ENCODE measurements at places on chromosomes 6 and 20.

- no peak for DNase-seq
These were observed 3.7 kb upstream of the FAXC start for GRCh38 chr6:99353126-99353525.

GRCh38 chr20:63215101-63216040 lies 560 bp downstream of the YTHDF1 start:
- peak; percentile 16 for DNase-seq

- DNase-seq: no peak
These were observed 8.9 kb downstream of the ITPR3 start for GRCh38 chr6:33630014-33630413.

DNA sequence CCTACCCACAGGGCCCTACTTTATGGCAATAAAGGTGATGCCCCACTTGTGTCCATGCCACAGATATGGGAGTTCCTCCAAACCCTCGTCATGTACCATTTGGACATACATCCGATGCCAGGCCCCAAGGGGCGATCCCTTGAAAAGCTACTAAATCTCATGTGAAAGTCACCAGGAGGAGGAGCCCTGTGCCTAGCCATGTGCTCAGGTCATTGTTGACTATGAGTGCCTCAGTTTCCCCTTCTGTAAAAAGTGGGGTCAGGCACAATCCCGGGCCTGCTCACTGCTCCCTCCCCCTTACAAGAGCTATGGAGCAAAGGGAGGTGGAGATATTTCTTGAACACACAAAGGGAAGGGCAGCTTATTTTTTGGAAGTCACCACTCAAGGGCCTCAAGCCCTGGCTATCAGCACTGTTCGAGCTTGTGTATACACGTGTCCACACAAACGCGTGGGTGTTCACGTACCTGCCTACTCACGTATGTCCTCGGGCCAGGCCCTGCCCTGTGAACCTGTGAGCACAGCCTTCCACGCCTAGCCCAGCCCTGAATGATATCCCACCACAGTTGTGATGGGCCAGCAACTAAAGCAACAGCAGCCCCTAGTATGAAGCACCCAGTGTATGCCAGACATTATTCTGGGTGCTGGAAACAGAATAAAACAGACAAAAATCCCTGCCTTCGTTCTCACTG lies 1.9 kb downstream of the ACTL10 start:
- DNase-seq: no peak

GRCh38 chr6:145028144-145028818 lies 707.0 kb downstream of the EPM2A start:
- peak; percentile 47 for DNase-seq

GRCh38 chr6:116229287-116229913 lies 24.5 kb downstream of the TSPYL4 start:
- DNase-seq: peak; percentile 9

DNA sequence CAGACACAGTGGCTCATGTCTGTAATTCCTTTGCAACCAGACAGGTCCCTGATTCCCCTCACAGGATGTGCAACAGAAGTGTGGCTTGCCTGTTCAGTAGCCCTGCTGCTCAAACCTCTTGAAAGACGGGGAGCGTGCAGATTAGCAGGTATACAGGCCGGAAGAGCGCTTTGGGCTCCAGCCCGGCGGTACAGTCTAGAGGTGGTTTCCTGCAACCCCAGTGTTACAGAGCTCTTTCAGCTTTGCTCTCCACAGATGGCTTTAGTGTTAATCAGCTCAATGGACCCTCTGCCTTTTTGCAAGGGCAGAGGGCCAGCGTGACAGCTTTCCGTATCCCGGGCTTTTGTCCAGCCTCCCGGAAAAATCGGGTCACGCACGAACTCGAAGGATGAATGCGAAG lies 67.2 kb upstream of the TNFRSF21 start:
- no peak for DNase-seq

- DNase-seq: no peak
These were observed 6.7 kb downstream of the APMAP start for GRCh38 chr20:24985802-24986201.

- DNase-seq: peak; percentile 11
These were observed 82.1 kb downstream of the PTPRA start for GRCh38 chr20:2955257-2955970.

GRCh38 chr20:56953048-56953586 lies 313.3 kb downstream of the BMP7 start:
- no peak for DNase-seq

DNA sequence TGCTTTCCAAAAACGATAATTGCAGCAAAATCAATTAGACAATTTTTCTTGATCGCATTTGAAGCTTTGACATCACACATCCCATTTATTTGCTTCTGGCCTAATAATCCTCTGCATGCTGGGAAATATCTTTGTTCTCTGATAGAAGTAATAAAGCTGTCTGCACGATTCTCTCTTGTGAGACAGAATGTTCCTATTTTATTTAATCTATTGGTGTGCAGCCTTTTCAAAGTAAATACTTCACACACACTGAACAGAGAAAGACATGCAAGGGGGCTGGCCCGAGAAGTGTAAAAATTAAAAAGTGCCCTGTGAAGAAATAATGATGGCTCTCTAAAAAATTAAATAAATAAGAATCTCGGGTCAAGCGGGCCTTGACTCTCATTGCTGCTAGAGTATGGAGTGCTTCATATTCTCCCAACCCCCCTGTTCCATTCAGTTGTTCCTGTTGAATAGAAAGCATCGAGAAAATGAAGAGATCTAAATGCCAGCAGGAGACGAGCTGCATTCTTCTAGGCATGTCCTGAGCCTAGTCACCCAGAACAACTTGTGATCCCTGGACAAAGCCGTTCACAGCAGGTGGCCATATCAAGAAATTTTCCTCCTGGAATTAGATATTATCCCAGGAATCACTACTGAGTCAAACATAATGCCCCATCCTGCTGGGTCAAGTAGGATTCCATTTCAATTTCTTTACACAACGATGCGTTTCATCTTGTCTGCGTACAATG lies 625.9 kb upstream of the EPHA7 start:
- DNase-seq: no peak

GRCh38 chr6:79586548-79586947 lies 44.6 kb upstream of the SH3BGRL2 start:
- peak; percentile 2 for DNase-seq

DNA sequence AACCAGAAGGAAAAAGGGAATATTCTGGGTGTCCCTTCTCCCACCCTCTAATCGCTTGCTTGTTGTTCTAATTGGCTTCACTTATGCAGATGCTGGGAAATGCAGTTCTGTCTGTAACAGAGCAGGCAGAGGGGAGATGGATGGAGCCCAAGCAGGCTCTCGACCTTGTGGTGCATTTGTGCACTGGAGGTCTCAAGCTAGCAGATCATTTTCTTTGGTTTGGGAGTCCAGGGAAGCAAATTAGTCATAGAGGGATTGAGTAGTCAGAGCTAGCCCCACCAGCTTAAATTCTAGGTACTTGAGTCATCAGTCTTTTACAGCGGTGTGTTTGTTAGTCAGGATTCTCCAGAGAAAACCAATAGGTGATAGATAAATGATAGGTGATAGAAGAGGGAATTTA lies 234.7 kb upstream of the ECI2 start:
- DNase-seq: no peak

GRCh38 chr6:2467929-2468600 lies 222.7 kb upstream of the GMDS start:
- no peak for DNase-seq

- DNase-seq: no peak
These were observed 57.8 kb upstream of the ZFAND3 start for GRCh38 chr6:37761554-37762271.

GRCh38 chr6:25302677-25303128 lies 23.5 kb downstream of the CARMIL1 start:
- DNase-seq: peak; percentile 35

- DNase-seq: no peak
These were observed 54.2 kb downstream of the CNR1 start for GRCh38 chr6:88111991-88112390.

GRCh38 chr20:3248167-3248992 lies 9.4 kb upstream of the SLC4A11 start:
- DNase-seq: no peak

GRCh38 chr20:10522328-10522727 lies 87.2 kb downstream of the SLX4IP start:
- DNase-seq: no peak

GRCh38 chr6:134684423-134684795 lies 265.5 kb downstream of the ALDH8A1 start:
- peak; percentile 35 for DNase-seq

DNA sequence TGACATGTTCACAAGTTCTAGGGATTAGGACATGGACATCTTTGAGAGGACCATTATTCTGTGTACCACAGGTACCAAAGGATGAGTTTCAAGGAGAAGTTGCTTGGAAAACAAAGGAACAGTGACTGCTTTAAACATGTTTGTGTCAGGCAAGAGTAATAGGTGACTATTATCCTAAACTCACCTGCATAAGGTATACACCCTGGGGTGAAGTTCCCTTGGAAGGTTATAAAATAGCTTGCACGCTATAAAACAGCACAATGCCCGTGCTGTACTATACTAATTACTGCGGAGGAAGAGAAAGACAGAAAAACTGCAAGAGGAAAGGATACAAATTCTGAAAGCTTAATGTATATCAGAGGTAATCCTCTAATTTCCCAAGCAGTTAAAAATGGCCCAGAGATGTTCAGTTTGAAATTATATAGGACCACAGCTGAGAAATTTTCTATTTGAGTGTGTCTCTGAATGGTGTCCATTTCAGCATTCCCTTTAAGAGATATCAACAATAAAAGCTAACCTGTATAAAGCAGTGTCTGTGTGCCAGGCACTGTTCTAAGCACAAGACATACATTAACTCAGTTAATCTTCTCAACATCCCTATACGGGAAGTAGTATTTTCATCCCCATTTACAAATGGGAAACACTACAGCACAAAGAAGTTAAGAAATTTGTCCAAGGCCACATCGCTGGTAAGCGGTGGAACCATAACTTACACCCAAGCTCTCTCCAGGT lies 19.7 kb downstream of the TBC1D32 start:
- no peak for DNase-seq

DNA sequence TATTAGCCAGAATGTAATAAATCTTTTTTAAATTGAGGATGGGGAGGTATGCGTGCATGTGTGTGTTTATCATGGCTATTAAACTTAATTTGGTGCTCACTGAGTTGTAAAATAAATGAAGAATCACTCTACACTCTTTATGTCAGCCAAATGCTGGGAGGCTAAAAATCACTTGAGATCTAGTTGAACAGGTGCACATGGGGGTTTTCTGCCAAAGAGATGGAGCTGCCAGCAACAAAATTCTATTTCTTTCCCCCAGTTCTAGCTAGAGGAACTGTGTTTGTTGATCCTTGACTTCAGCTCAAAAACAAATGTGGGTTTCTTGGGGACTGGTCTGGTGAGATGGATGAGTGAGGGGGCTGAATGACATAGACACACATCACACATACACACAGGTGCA lies 183.3 kb upstream of the BTBD3 start:
- DNase-seq: no peak

DNA sequence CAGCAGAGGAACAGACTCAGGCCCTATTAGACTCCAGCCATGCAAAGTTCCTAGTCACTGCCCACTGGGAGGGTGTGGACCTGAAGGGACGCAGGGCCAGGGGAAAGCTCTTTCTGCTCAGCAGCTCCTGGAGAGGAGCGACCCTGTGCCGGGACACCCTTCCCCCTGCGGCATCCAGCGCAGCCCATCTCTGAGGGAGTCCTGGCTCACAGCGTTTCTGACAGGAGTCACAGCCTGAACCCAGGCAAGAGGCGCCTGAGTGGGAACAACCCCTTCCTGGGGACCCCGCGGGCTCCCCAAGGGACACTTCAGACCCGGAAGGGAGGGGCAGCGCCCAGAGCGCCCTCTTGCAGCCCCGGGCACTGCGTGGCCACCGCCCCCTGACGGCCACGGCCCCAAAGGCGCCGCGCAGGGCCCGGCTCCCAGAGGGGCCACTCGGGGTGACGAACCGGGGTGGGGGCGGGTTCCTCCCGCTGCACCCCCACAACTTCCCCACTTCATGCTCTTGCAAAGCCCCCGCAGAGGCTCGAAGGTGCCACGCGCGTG lies 862 bp downstream of the UCKL1 start:
- DNase-seq: peak; percentile 42

GRCh38 chr6:42095776-42096541 lies 45.6 kb downstream of the TAF8 start:
- no peak for DNase-seq

DNA sequence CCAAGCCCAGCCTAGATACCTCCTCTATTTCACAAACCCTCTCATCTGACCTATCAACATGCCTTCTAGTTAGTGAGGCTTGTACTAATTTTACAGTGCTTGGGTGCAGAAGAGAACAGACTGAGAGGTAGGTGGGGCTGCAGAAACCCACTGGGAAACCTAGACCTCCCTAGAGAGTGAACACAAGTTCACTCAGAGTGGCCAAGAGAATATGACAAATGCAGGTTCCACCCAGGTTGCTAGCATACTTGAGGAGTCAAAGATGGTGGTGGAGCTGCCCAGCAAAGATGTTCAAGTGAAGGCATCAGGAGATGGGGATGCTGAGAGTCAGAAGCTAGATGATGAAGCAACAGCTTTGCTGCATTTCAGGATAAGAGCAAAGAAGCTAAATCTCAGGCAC lies 337.0 kb downstream of the PTPRT start:
- no peak for DNase-seq

GRCh38 chr6:168428863-168429262 lies 12.1 kb upstream of the SMOC2 start:
- DNase-seq: no peak

- no peak for DNase-seq
These were observed 106.8 kb upstream of the DOK5 start for GRCh38 chr20:54368570-54368969.

DNA sequence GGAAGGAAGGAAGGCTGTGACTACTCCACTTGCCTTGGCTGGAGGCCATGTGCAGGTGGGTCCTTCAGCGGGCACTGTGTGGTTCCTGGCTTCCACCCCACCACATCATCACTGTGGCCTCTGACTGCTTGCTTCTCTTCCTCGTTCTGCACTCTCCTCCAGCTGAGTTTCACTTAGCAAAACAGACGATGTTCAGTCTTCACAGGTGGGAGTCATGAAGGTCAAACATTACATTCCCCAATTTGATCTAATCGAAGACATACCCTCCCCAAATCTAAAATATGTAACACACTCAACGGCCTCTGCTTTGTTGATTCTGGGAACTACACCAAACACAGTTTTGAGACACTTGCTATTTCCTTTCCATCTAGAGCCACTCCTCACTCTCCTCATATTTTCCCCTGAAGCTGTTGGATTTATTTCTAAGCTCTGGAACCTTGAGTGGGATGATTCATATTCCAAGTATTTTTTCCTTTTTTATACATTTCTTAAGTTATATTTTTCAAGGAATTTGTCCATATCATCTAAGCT lies 132.5 kb upstream of the FOXA2 start:
- DNase-seq: no peak

- no peak for DNase-seq
These were observed 104.2 kb upstream of the STXBP5 start for GRCh38 chr6:147099974-147100373.

DNA sequence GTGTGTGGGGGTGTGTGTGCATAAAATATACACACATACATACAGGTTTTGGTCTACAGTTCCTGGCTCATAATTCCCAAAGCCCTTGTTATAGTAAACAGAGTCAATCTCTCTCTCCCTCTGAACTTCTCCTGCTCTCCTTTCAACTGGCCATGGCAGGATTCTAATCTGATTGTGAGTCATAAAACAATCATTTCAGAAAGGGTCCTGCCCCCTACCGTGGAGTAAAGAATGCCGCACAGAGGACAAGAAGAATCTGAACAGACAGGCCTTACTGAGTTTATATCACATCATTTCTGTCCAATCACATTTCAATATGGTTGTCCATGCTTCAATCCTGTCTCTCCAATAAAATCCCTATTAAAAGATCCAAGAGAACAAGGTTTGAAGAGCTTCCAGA lies 416.9 kb downstream of the FRK start:
- no peak for DNase-seq

- no peak for DNase-seq
These were observed 48.8 kb downstream of the KIZ start for GRCh38 chr20:21174516-21175239.

GRCh38 chr6:13001927-13002326 lies 285.4 kb downstream of the PHACTR1 start:
- no peak for DNase-seq
